GM06990 (cell line): ENCODE measurements at places on chromosomes 11 and 22.

DNA sequence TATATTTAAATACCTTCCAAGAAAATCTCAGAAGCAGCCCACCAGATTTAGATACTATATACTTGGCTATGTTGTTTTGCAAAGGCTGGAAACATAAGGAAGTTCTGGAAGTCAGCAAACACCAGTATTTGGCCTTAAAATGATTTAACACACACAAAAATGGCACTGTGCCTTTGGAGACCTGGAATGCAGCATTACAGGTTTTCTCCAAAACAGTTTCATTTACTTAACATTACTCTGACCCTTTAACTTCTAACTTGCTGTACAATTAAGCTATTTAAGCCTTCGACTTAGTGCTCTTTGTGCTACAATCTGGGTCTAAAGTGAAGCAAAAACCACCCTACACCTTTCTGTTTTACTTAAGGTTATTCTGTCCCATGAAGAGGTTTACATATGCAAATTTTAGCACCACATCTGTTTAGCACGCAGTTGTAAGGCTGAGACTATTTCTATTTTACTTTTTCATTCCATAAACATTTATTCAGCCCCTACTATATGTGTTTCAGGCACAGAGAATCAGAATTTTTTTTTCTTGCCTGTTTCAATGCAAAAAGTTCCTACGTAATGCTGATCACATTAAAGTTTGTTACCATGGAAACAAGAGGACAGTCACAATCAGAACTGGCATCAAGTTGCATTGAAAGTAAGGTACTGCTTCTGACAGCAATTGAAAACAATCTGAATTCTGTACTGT lies 70.3 kb downstream of the MAML2 start:
- peak; percentile 34 for DNase-seq

DNA sequence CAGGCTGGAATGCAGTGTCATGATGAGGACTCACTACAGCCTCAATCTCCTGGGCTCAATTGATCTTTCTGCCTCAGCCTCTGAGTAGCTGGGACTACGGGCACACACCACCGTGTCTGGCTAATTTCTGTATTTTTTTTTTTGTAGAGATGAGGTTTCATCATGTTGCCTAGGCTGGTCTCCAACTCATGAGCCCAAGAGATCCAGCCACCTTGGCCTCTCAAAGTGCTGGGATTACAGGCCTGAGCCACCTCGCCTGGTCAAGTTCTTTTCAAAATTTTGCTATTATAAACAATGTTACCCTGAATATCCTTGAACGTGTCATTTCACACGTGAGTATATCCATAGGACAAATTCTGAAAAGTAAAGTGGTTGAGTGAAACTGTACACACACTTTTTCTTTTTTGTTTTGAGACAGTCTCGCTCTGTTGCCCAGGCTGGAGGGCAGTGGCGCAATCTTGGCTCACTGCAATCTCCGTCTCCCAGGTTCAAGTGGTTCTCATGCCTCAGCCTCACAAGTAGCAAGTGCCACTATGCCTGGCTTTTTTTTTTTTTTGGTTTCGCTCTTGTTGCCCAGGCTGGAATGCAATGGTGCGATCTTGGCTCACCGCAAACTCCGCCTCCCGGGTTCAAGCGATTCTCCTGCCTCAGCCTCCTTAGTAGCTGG lies 21.6 kb upstream of the EP300 start:
- DNase-seq = no peak

- DNase-seq = no peak
Observed at GRCh38 chr11:10160350-10160749, 133.7 kb downstream of the SBF2 start.

GRCh38 chr22:46007848-46008261 lies 30.9 kb upstream of the WNT7B start:
- no peak for DNase-seq

DNA sequence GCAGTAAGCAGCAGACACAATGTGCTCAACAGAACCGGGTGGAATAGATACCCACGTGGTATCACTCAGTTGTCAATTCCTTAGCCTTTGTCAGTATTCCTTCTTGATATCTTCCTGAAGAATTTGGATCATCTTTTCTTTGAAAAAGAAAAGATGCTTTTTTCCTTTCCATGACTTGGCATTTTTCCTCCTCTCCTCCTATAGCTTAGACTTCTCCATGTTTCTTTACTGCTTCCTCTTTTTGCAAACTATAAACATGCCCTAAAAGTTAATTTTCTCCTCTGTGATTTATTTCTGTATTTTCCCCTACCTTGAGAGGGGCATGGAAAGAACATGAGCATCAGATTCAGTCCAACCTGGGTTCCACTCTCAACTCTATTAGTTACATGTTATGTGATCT lies 11.7 kb downstream of the CBLIF start:
- no peak for DNase-seq

GRCh38 chr11:72576243-72576595 lies 98.0 kb downstream of the PDE2A start:
- no peak for DNase-seq

DNA sequence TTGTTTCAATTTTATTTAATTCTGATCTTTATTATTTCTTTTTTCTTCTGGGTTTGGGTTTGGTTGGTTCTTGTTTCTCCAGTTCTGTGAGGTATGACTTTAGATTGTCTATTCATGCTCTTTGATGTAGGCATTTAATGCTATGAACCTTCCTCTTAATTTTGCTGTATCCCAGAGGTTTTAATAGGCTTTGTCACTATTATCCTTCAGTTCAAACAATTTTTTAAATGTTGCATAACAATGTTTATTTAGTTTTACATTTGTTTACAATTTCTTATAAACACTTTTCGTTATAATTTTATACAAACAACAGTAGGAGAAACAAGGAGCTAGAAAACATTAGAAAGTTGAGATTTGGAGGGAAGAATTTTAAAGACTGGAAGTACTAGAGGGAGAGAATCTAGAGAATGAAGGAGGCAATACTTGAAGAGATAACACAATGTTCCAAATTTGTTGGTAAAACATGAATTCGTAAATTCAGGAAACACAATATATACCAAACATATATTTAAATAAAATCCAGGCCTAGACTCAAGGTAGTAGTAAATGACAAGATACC lies 96.2 kb upstream of the SERPIND1 start:
- no peak for DNase-seq

DNA sequence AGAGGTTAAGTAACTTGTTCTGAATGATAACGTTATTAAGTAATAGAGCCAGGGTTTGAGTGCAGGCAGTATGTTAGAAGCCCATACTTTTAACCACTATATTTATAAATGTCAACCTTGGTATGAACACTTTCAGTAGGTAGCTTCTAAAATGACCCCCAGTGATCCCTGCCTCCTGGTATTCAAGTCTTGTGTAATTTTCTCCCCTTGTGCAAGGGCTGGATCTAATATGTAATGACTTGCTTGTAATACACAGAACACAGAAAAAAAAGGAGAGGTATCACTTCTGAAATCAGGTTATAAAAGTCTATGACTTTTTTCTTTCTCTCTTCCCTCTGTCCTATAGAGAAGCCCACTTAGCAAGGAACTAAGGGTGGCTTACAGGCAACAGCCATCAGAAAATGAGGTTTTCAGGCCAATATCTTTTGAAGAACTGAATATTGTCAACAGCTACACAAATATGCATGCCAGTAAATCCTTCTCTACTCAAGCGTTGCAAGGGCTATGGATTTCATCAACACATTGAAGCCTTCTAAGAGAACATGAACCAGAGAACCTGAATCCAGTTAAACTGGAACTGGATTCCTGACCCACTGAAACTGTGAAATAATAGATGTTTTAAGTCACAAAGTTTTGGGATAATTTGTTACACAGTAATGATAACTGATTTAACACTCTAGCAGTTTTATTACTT lies 712.3 kb downstream of the METTL15 start:
- no peak for DNase-seq

DNA sequence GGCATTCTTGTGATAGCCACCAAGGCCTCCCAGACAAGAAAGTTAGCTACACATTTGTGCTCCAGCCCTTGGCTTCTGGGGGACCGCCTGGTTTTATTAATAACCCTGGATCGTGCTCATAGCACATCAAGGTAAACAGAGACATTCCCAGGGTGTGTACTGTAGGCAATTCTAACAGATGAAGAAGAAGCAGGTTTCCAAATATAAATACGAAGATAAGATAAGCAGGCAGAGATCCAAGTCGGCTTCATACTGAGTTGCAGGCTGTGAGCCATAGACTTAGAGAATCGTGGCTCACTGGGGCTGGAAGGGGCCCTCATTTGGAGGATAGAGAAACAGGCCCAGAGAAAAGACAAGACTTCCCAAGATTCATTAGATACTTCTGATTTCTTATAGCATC lies 131.4 kb downstream of the TENM4 start:
- no peak for DNase-seq

DNA sequence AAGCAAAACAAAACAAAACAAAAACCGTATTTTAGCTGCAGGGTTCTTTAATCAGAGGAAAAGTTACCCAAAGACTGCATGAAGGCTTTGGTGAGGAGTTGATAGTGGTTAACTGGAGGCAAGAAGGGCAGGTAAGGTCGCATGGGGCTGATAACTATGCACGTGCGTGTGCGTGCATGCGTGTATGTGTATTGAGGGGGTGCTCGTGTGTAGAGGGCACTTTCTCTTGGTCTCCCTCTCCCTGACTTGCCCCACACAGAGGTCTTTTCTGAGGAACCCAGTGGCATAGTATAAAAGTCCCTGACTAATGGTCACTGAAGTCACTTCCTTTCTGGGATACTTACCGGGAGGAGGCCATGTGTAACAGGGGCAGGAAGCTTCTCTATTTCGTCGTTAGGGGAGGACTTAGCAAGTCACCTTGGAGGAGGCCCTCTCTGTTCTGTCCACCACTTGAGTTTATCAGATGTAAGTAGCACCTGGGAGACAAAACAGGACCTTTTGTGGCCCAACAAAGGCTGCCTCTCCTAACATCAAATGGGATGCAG lies 20.1 kb upstream of the FCHSD2 start:
- DNase-seq = no peak

DNA sequence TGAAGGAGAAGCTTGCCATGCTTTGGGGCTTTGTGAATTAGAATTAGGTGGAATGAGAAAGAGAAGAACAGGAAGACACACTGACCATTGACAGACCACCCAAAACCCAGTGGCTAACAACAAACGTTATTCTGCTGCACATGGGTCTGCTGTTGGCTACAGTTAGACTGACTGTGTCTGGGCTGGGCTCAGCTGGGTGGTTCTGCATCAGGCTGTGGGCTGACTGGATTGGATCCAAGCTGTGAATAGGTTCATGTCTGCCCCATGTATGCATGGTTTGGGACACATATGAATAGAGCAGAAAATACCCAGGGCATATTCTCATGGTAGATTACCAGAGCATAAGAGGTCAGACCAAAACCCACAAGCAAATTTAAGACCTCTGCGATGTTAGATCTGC lies 11.7 kb upstream of the LDLRAD3 start:
- no peak for DNase-seq

- DNase-seq = no peak
Observed at GRCh38 chr11:109818290-109818689, 274.9 kb upstream of the ZC3H12C start.

GRCh38 chr11:32226480-32226879 lies 135.6 kb downstream of the RCN1 start:
- no peak for DNase-seq

GRCh38 chr22:29380032-29380781 lies 8.2 kb downstream of the AP1B1 start:
- no peak for DNase-seq

DNA sequence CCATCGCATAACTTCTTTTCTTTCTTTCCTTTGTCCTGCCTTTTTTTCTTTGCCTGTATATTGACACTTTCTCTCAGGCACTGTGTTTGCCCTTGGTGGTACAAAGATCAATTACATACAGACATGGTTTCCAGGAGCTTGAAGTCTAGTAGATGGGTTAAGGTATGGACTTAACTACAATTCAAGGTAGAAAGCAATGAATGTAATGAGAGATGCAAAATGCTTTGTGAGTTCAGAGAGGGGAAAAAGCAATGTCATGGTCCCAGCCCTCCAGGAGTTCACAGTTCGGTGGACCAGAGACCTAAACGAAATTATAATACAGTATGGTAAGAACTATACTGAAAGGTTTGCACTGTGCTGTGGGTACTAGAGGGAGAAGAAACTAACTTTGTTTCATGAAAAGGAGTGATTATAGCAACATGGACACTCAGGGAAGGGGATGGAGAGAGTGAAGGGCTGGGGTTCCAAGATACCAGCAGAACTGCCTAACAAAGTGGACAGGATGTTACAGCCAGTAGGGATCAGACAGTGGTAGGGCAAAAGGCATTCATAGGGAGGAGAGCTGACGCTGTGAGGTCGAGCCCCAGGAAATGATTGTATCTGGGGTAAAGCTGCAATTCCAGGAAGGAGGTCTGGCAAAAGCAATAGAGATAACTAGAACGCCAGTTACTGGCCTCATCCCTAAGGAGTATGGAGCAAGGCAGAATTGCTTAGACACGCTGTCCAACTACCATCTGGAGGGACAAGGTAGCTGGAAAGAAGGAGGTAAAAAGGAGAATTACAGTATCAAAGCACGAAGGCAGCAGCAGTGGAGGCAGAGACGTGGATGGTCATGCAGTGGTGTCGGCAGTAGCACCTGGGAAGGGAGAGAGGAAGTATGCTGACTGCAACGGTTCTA lies 158.3 kb upstream of the MTMR2 start:
- DNase-seq = no peak

GRCh38 chr11:4466871-4467442 lies 15.5 kb upstream of the OR52K1 start:
- DNase-seq = no peak

DNA sequence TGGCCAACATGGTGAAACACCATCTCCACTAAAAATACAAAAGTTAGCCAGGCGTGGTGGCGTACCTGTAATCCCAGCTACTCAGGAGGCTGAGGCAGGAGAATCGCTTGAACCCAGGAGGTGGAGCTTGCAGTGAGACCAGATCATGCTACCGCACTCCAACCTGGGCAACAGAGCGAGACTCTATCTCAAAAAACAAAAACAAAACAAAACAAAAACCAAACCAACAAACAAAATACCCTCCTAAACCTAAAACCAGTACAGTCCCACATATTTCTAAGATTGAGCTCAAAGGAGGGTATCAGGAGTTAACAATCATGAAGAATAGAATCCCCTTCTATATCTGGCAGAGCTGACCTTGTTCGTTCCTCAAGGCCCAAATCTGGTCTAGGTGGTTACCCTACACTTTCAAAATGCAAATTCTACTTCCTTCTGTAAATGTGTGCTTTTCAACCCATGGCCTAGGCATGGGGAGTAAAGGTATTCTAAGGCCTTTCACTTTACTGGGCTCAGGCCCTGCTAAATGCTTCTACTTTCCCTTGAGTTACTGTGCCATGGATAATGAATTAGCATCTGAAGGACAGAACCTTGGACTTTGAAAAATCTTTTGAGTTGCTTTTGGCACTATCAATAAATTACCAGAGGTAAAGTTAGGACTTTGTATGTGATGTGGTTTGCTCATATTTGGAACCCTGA lies 10.4 kb upstream of the PPP2R1B start:
- peak; percentile 47 for DNase-seq

GRCh38 chr11:2428322-2428795 lies 16.0 kb downstream of the TRPM5 start:
- no peak for DNase-seq

GRCh38 chr11:18536209-18536608 lies 9.5 kb upstream of the TSG101 start:
- no peak for DNase-seq

DNA sequence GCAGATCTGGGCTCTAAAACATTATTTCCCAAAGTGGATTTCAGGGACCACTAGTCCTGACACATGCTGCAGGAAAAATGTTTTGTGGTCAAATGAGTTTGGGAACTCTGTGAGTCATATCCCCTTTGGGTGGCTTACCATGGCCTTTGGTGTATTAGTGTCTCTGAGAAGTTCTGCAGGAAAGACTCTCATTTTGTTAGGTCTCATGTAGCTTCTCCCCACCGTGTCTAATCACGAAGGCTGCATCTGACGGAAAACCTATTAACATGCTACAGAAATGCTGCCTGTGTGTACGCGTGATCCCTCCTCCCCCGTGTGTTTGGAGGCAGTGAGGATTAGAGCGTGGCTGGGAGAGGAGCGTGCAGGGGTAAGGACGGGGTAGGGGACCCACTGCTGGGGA lies 191.7 kb downstream of the ST3GAL4 start:
- no peak for DNase-seq
